Stimulated activated CD4-positive, alpha-beta T cell treated with anti-CD3 and anti-CD28 coated beads, Interleukin-15, amount 100 ng/mL, for 1 hour (primary cell): ENCODE measurements at places on chromosomes 3 and 15.

- no peak for DNase-seq
Measured at GRCh38 chr15:42066764-42067415, 27.5 kb downstream of the PLA2G4D start.

DNA sequence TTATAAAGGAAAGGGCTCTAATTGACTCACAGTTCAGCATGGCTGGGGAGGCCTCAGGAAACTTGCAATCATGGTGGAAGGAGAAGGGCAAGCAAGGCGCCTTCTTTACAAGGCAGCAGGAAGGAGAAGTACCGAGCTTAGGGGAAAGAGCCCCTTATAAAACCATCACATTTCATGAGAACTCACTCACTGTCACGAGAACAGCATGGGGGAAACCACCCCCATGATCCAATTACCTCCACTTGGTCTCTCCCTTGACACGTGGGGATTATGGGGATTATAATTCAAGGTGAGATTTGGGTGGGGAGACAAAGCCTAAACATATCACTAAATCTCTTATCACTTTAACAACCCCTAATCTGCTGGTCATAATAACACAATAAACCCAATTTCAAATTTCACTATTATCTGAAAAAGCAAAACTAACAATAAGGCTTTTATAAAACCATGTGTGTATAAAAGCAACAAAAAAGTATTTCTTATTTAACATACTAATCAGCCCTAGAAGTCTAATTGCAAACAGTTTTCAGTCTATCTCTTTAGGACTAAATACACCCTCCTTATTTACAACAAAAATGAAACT lies 43.2 kb downstream of the SCAPER start:
- DNase-seq: no peak

- no peak for DNase-seq
Measured at GRCh38 chr15:38992506-38992905, 427.9 kb upstream of the RASGRP1 start.

DNA sequence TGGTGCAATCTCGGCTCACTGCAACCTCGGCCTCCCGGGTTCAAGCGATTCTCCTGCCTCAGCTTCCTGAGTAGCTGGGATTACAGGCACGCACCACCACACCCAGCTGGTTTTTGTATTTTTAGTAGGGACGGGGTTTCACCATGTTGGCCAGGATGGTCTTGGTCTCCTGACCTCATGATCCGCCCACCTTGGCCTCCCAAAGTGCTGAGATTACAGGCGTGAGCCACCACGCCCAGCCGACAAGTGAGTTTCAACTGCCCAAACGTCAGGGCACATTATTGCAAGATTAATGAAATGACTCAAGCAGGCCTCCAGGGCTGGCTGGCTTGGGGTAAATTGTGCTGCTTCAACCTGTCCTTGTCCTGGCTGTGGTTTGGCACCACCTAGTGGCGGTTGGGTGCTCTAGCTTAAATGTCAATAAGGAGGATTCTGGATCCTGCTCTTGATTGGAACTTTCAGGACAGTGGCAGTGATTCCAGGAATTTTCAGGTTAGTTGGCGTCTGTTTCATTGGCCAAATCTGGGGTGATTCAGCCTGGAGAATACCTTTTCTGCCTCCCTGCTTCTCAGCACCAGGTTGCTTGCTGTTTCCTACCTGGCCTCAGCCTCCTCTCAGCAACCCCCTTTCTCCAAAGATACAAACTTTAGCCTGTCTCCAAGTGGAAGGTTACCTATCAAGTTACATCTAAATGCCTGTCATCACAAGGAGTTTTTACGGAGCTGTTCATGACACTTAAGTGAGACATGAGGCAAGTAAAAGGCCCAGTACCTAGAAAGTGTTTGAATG lies 32.4 kb upstream of the SACM1L start:
- DNase-seq: peak; percentile 69

GRCh38 chr3:105030211-105030610 lies 336.5 kb upstream of the ALCAM start:
- DNase-seq: no peak

DNA sequence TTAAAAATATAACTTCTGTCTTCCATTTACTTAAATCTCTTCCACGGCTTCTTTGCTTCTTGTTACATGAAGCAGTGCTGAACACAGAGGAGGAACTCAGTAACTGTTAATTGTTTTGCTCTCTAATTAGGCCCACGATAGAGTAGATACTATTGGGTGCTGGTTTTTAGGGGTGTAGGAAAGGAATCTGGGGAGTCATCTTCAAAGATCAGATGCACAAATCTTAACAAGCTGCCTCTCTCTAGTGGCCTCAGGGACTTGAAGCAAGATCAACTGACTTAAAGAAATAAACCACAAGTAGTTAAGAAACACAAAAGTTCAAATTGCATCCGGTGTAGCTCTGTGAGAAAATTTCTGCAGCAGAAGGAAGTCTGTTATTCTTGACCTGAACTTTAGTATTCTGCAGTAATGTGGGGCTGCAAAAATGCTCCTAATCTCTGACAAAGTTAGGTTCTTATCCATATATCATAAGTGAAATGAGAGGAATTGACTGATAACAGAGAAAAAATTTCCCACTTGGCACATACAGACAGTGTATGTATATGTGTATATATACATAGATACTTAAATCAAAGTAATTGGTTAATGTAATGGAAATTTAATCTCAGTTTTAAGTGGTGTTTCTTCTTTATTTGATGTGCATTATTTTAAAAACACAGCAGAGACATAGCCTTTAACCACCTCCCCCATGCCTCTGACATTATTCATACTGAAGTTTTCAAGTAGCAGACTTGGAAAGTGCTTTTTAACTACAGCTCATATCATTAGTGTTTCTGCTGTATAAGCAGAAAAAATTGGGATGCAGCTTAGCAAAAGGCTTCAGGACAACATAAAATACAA lies 51.8 kb downstream of the CHST2 start:
- no peak for DNase-seq

GRCh38 chr3:26428992-26429391 lies 193.6 kb upstream of the LRRC3B start:
- DNase-seq: no peak
